ENCODE measurements at places on chromosomes 3 and 15.

- DNase-seq: no peak
Observed at GRCh38 chr3:97863031-97863430, 41.2 kb downstream of the CRYBG3 start.

DNA sequence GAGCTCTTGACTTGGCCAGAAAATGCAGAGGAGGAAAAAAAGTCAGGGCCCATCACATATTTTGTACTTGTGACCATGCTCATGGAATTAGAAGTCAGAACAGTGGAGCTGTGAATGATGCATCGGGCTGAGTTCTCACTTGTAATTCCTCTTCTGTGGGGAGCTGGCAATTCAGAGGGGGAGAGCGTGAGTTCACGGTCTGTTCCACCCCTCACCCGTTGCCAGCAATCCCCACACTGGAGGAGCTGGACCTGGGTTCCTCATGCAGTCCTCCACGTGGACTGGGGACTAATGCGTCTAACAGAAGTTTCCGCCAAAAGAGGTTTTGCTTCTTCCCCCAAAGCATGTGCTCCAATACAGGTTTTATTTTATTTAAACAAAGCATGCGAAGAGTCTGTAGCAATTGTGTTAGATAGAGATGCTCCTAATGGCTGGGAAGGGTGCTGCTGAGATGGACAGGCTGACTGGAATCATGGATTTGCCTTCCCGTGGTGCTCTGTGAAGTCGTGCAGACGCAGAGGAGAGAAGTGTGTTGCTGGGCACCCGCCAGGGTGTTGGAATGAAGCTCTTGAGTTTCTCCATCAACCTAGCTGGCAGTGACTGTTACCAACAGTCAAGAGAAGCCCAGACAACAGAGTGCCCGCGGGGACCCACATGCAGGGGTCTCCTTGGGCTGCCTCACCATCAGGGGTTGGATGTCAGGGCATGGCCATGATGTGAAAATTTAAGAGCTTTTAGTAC lies 77.4 kb upstream of the PCSK6 start:
- DNase-seq: no peak

- no peak for DNase-seq
Observed at GRCh38 chr3:42680271-42680670, 5.1 kb upstream of the KLHL40 start.

- no peak for DNase-seq
Observed at GRCh38 chr15:56628893-56629532, 104.3 kb downstream of the ZNF280D start.

DNA sequence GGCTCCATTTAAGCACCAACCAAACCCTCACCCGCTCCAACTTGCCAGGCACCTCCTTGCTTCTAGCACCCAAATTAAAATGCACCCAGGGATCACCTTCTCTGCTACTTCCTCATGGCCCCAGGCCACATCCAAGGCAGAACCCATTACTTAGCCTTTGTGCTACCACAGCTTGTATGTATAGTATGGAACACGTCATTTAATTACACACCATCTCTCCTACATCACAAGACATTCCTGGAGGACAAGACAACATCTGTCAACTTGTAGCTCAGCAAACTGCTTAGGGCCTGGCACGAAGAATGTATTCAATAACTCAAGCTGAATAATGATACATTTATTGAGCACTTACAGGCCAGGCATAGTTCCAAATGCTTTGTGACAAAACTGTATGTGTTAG lies 23.3 kb downstream of the ZDHHC3 start:
- no peak for DNase-seq

DNA sequence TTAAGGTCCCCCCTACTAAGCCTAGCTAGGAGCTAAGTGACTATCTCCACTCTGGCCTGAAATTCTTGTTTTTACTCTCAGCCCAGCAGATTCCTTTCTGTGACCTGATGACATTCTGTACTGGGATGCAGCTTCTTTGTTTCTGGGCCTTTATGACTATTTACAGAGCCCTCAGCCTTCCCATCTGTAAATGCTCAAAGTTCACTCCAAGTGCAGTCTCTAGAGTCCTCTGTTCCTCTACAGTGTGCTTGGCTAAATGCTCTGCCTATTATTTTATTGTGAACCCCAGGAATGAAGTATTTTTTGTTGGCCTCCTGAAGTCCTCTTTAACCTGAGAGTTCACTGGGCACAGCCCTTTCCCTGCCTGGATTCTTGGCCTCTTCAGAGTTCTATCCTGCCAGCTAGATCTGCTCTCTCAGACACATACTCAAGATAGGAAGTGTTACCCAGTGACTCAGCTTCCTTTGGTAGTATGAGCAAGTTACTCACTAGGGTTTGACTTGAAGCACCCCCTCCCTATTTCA lies 278.1 kb upstream of the P2RY1 start:
- DNase-seq: no peak

DNA sequence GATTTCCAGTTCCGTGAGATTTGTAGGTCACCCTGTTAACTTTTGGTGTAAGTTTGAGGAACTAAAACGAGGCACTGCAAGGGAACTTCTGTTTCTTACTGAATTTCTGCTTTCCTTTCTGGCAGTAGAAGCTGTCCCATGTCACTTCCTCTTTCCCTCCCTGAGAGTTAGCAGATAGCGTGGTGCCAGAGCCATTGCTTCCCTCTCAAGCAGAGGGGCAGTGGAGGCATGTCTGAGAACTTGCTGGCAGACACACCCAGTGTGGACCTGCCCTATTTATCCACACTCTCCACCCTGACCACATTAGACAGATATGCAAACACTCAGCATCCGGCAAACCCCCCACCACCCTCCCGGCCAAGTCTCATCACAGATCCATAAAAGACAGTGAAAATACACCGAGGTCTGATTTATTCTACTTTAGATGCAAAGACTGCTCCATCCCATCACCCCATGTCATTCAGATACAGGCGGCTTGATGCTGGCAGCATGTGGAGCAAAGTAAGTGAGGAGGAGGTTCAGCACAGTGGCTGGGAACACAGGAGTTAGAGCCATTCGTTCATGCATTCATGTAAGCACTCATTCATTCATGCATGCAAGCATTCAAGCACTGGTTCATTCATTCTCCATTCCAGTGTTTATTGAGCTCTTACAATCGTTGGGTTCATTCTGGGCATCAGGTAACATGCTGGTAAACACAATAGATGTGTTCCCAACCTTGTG lies 324.7 kb downstream of the SHQ1 start:
- no peak for DNase-seq

DNA sequence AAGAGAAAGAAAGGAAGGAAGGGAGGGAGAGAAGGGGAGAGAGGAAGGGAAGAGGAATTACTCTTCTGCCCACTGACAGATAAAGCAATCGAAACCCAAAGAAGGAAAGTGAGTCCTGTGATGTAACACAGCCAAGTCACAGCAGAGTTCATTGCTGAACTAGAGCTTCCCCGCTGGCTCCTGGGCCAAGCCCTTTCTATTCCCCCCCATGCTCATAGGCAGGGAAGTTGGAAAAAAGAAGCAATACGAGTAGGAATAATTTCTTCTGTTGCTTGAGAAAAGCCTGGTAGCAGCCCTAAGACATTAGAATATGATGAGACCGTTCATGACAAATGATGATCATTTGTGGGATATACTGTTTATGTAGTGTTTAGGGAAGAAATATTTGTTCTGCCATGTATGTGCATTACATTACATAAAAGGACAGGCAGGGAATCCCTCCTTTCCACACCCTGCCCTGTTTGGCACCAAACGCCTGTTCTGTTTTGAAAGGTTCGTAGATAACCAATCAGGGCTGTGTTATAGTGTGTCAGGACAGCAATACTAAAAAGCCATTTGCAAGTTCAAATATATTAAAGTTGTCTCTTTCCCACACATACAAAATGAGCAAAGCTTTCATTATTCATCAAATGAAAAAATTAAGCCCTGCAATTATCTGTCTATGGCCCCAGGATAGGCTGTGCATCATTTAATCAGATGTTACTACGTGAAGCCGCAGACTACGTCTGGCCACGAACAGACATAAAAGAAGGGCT lies 111.0 kb upstream of the TRPM1 start:
- DNase-seq: no peak

GRCh38 chr15:101474233-101474632 lies 15.3 kb downstream of the PCSK6 start:
- no peak for DNase-seq

DNA sequence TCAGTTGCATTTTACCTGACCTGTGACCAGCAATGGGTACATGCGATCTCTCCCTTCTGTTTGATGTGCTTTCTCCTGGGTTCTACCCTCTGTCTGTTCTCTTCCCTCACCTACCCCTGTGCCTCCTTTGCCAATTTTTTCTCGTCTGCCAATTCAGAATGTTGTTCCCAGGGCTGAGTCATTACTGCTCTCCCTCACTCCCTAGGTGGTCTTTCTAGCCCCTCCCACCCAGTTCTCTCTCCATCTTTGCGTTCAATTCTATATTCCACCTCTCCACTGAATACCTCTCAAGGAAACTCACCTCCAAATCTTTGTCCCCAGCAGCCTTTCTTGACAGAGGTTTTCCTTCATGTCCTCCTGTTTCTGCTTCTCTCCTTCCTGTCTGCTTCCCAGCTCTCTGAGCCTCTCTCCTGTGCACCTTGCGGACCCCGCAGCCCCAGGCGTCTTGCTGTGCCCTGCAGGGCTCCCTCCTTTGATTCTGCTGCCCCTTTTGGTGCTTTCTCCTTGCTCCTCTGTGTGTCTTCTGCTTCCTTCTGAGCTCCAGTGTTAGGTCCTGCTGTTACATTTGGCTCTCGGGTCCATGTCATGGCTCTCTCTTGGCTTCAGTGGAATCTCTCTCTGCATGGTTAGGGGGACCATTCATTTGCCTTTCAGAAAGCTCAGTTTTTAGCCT lies 398.2 kb upstream of the TPM1 start:
- no peak for DNase-seq

DNA sequence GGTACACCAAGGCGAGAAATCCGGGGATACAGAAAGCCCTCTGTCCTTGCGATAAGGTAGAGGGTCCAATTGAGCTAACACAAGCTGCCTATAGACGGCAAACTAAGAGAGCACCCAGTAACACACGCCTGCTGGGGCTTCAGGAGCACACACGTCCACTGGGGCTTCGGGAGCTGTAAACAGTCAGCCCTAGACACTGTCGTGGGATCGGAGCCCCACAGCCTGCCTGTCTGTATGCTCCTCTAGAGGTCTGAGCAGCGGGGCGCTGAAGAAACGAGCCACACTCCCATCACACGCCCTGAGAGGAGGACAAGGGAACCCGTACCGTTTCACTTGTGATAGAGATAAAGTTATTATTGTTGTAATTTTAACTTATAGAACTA lies 486 bp downstream of the SAMMSON start:
- DNase-seq: no peak

DNA sequence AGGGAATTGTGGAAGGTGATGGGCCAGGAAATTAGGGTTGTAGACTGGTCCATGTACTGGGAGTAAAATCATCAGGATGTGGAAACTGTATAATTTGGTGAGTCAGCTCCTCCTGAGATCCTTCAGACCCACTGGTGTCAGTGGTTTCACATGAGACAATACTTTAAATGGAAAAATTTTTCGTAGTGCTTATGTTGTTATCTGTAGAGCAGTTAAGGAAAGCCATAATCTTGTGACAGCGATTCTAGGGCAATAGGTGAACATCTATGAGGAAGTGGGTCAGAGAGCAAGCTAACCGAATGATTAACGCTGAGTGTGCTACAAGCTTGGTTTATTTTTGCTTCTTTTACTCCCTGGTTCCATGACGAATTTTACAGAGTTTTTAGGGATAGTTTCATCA lies 200.6 kb downstream of the CADM2 start:
- DNase-seq: no peak

- no peak for DNase-seq
Observed at GRCh38 chr15:52232327-52232726, 41.1 kb upstream of the GNB5 start.

DNA sequence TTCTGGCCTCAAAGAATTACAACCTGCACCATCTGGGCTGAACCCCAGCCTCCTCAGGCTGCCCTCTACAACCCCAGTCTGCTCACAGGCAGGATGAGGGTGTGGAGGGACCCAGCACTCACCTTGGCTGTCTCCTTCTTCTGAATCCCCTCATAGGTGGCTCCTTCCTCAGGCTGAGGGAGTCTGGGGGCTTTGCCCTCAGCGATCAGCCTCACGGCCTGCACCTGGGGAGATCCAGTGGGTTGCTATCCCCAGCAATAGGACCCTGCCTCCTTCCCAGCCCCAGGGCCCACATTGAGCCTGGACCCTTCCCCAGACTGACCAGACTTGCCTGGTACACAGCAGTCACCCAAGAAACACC lies 25.1 kb downstream of the ALDH1L1 start:
- no peak for DNase-seq

DNA sequence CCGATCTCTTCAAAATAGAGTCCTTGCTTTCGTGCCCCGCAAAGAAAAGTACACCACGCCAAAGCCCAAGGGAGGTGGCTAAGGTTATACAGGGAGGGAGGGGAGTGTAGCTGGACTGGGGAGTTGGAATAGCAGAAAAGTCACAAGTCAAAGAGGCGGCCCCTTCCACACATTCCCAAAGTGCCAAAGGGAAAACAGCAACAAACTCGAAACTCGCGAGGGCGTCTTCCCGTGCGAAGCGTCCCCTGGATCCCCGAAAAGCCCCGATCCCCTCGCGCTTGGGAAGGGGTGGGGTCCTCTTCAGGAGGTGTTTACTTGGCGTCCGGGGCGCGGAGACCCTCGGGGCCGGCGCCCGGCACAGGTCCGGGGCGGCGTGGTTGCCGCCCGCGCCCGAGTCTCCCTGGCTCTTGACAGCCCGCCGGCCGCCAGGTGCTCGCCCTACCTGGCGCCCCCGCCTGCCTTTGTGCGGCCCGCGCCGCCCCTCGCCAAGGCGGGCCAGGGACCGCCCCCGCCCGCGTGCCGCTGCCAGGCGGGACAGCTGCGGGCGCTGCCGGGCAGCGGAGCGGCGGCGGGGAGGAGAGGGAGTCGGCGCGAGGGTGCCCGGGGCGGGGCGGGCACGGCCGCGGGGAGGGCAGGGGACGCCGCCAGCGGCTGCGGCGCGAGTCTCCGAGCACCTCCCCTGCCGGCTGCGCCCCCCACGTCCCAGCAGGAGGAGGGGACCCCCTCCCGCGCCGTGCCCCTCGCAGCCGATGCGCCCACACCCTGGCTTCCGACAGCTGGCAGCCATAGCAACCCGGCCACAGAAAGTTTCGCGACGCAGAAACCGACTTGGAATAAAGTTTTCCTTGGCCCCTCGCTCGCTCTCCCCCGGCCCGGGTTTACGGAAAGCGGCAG lies 966 bp downstream of the MYO1E start:
- no peak for DNase-seq

- DNase-seq: no peak
Observed at GRCh38 chr3:169998668-169999131, 32.1 kb downstream of the SEC62 start.

DNA sequence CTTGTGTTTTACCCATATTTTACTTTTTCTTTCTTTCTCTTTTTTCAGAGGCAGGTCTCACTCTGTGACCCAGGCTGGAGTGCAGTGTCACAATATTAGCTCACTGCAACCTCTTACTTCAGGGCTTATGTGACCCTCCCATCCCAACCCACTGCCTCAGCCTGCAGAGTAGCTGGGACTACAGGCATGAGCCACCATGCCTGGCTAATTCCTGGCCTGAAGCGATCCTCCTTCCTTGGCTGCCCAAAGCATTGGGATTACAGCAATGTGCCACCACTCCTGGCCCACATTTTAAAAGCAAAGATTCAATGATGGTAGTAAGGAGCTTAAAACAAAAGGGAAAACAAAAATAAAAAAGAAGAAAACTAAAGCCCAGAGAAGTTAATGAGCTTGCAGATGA lies 11.1 kb upstream of the CDV3 start:
- DNase-seq: no peak
